AG09309 (cell line): ENCODE measurements at places on chromosomes 11 and 22.

- no peak for DNase-seq
These were observed 92.3 kb downstream of the MORC2 start for GRCh38 chr22:30876221-30876751.

- no peak for DNase-seq
These were observed 103.2 kb upstream of the GRK3 start for GRCh38 chr22:25461301-25461700.

- no peak for DNase-seq
These were observed 492 bp downstream of the JHY start for GRCh38 chr11:122882857-122883645.

- DNase-seq, result no peak
These were observed 71.5 kb downstream of the FBLN1 start for GRCh38 chr22:45574069-45574703.

GRCh38 chr11:133821776-133822175 lies 23.5 kb downstream of the SPATA19 start:
- DNase-seq, result no peak
